ENCODE measurements at places on chromosomes 4 and X.

- DNase-seq = no peak
These were observed 54.5 kb upstream of the MAMLD1 start for GRCh38 chrX:150308532-150309157.

- DNase-seq = no peak
These were observed 83.7 kb downstream of the TEX13A start for GRCh38 chrX:105136786-105137185.

DNA sequence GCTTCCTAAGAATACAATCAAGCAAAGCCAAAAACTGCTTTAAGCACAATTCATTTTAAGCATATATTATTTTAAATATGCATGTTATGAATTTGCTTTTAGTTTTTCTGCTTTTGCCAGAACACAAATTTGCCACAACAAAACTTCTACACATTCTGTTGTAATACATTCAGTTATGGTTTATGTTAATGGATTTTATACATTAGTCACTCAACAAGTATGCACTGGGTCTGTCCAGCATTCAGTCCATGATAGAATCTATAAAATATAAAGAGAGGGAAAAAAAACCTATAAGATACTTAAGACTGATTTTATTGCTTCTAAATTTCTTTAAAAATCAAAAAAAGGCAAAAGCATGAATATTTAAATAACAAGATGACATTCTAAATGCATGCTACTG is 22.2 kb downstream of the IQCM start:
- DNase-seq = no peak

- no peak for DNase-seq
These were observed 55.6 kb downstream of the SORCS2 start for GRCh38 chr4:7247946-7248345.

GRCh38 chr4:25440478-25441030 is 63.5 kb downstream of the ANAPC4 start:
- DNase-seq = peak; percentile 49

DNA sequence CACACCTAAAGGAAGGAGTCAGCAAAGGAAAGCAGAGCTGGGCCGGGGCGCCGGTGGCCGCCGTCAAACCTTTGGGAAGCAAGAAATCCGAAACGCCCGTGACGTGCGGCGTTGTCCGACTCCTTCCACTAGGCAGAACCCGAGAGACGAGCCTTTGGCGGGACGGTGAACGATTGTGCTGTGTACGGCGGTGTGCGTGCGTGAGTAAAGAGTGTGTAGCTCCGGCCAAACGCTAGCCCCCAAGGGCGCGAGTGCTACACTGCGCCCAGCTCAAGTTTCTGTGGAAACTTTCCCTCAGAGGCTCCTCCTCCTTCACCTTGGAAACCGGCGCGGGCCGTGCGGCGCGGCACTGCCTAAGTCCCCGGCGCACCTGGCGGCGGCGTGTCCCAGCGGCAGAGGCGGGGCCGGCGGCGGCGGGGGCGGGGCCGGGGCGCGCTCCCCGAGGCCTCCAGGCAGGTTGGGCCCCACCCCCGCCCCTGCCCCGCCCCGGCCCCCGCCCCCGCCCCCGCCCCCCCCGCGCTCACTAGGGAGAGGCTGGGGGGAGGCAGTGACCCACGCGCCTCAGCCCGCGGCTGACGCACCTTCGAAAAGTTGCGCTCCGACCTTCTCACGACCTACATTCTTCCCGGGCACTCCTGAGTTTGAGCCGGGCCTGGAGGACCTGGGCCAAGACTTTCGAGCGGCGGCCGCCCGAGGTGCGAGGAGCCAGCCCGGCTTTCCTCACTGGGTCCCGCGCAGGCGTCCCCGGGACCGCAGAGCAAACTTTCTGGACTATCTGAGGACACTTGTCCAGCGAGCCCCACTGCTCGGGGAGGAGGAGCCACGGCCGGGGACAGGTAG is at the start of gene FHIP1A:
Gene FHIP1A, plus strand, starts transcription at position 547 of the 840 bp plus-strand sequence. CDS start 157,084 bp downstream, outside the sequence.
- DNase-seq = peak; percentile 93

DNA sequence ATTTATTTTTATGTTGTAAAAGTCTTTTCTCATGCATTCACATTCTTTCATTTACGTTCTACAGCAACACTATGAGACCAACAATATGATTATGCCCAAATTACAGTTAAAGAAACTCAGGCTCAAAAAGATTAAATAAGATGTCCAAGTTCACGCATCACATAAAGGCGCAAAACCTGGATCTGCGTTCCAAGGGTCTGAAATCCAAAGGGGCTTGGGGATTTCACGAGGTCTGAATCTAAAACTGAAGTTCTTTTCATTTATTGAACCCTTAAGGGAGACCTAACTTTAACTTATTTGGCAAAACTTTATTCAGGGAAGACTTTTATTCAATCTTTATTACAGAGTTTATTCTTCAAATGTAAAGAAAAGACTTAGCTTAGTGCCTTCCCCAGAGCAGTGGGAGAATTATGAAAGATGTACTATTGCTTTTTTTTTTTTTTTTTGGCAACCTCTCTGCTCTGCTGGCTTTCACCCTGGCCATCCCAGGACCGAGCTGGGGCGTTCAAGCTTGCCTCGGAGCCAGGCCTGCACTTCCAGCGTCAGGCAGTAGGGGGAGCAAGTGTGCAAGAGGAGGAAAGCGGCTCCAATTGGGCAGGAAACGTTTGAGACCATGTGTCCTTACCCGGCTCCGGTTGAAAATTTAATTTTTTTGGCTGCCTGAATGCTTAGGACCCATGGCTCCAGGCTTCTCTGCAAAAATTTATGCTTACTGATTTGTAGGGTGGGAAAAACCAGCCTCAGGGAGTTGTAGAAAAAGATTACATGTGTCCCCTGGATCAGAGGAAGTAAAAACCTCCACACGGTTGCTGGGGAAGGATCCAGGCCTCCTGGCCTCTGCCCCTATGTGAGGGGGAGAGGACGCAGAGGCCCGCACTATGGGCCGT is 344.3 kb upstream of the KLF3 start:
- DNase-seq = peak; percentile 97

DNA sequence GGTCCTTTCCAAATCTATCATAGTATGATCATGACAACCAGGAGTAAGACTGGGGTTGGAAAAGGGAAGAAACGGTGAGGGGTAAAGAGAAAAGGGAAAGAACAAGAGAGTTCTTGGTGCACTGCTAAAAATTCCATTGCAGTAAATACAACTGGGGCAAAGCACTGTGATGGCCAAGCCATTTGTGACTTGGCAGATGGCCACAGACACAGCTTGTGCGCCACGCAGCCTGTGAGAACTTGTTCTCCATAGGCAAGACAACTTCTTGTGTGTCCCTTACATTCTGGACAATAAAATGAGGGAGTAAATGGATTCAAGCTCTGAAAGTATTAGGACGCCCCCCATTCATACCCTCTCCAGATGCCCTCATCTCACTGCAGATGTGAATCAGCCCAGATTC is 10.9 kb downstream of the MFAP3L start:
- DNase-seq = no peak

DNA sequence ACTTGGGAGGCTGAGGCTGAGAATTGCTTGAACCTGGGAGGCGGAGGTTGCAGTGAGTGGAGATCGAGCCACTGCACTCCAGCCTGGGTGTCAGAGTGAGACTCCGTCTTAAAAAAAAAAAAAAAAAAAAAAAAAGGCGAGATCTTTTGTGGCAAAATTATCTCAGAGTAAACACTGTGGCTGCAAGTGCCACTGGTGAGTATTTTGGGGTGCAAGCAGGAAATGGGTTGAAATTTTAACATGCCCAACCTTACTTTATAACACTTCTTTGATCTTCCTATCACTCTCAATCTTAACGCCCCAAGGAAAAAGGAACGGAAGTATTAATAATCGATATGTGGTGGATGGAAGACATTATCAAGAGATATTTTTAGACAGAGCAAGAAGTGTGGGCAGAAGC is 32.1 kb downstream of the SLC34A2 start:
- no peak for DNase-seq

DNA sequence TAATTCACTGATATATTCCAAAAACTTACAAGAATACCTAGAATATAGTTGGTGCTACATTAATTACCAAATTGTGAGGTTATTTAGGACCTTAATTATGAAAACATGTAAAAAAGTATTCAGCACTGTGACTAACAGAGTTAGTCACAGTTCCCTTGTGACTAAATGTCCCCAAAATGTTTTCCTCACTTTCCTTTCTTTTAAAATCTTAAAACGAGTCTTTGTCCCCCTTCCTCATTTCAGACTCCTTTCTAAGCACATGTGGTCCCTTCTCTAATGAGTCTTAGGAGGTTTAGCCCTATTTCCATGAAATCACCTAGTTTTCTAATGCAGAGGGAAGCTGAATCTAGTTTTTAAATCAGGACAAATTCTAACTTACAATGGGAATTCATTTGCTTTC is 175.0 kb downstream of the PPP3CA start:
- no peak for DNase-seq

- no peak for DNase-seq
These were observed 109.2 kb upstream of the NPY2R start for GRCh38 chr4:155099231-155099630.

- no peak for DNase-seq
These were observed 323.3 kb downstream of the DHX15 start for GRCh38 chr4:24260923-24261564.

DNA sequence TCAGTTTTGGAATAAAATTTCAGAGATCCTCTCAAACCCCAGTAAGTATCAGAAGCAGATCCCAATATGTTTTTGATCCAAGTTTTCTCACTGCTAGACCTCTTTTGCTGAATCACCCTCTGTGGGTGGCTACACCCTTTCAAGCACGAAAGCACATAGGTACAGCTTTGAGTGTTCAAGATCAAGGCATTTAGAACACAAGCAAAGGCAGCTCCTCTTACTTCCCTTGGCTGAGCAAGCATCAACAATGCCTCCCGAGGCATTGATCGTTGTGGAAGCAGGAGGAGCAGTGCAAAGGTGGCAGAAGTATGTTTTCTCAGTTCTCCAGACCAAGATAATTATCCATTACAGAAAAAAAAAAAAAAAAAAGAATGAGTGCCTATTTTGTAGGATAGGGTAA is 72.0 kb upstream of the TSPAN7 start:
- no peak for DNase-seq

- no peak for DNase-seq
These were observed 63.0 kb upstream of the HHIP start for GRCh38 chr4:144582975-144583374.

DNA sequence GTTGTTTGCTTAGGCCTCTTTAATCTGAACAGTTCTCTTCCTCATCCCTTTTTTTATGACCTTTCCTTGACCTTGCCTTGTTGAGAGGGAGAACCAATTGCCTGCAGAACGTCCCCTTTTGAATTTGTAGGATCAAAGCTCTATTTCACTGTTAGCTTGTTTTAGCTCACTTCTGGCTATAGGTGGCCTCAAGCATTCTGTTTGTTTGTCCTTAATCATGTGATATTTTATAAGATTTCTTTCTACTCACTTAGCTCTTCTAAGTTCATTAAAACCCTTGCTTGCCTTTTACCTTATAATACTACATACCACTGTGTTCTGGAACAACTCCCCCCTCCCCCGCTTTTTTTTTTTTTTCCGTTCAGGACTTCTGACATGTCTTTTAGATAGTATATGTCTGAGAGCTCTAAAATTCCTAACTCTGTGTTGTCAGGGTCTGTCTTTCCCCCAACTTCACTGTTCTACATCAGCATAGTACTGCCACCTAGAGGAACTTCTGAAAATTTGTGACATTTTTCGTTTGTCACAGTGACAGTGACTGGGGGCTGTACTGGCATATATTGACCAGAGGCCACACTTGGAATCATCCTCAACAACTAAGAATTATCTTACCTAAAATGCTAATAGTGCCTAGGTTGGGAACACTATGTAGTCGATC is 128.5 kb downstream of the LARP7 start:
- DNase-seq = no peak

- no peak for DNase-seq
These were observed 346.4 kb upstream of the SLC7A11 start for GRCh38 chr4:138588501-138588900.

- DNase-seq = no peak
These were observed 112.8 kb downstream of the PPA2 start for GRCh38 chr4:105361053-105361452.

DNA sequence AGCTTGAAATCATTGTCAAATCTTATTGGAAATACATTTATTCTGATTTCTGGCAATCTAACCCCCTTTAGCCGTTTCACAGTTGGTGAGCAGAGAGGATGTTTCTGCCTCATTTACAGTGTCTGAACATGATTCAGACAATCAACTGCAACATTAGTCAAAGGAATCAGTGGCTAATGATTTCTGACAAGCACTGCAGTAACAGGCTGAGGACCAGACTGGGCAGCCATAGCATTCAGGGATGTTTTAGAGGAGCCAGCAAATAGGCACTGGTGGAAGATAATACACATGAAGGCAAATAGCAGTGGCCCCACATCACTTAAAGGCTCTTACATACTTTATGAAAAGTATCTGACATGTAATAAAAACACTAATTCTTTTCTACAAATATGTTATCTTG is 102.8 kb downstream of the TTC29 start:
- DNase-seq = no peak

DNA sequence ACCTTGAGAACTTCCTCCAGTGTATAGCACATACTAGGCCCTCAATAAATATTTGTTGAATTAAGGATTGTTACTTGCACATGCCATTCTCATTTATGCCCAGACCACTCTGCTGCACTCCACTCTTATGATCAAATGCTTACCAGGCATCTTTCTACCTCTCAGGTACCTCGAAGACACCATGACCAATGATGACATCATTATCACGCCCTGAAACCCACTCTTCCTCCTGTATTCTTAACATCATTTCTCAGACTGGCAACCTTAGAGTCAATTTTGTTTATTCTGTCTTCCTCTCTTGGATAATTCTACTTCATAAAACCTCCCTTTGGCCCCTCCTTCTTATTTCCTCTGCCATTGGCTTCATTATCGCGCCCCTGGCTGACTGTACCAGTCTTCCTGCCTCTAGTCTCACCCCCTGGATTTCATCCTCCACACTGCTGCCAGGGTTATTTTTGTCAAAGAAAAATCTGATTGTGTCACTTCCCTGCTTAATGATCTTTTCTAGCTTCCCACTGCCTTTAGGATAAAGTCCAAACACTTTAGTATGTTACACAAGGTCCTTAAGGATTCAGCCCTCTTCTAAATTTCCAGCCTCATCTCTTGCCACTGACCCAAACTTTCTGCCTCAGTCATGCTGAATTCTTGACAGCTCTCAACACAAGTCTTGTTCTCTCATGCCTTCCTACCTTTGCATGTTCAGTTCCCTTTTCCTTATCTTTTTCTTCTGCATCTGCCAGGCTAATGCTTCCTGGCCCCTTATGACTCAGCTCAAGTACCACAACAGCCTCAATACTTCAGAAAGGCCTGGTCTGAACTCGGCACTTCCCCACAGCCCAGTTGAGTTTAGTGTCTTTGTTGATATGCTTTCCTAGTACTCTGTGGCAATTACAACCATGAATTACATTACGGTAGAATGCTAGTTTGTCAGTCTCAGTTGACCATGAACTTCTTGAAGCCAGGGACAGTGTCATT is 45.8 kb downstream of the HDAC8 start:
- DNase-seq = no peak

DNA sequence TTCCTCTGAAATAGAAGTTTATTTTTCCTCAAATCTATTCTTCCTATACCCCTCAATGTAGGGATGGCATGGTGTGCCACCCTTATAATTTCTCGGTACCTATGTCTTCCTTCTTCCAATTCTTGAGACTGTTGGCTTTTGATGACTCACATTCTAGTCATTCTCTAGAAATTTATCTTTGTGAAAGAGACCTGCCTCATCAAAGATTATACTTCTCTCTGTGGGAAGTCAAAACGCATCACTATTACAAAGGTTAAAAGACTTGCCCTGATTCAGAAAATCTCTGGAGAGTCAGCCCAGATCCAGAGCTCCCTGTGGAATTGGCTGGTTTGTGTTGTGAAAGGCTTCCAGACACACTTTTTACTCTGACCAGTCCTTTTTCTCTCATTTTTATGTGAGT is 65.9 kb upstream of the FSTL5 start:
- DNase-seq = no peak
